ENCODE measurements at places on chromosomes 3 and 15.

DNA sequence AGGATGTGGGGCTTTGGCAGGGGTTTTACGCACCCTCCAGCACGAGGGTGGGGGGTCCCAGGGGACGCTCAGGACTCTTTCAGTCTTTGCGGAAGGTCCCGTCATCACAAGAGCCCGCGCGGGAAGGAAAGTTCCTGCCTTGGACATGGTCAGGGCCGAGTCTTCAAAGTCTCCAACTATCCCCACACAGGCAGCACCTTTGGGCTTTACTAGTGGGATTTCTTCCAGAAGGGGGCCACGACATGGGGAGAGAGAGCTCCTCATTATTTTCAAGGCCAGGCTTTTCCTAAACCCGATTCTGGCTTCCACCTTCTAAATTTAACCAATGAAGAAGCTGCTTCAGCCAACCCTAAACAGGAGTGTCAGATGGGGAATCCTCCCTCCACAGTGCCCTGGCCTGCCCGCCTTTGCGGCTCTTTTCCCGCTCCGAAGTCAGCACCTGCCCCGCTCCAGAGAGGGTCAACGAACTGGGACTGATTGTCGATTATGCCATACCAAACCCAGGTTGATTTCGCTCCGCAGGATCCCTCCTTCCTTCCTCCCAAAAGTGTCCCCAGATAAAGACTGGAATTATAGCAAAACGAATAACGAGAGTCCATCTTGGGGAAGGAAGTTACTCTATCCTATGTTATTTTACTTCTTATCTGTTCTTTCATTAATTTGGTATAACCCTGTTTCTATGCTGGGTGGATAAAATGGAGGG, 11.0 kb downstream of the SHOX2 start:
- DNase-seq, result no peak

- DNase-seq, result no peak
These were observed 313.9 kb upstream of the CTNNB1 start for GRCh38 chr3:40885430-40885829.

GRCh38 chr3:104598848-104599511, 767.7 kb upstream of the ALCAM start:
- no peak for DNase-seq

GRCh38 chr3:31952205-31952604, 28.9 kb downstream of the OSBPL10 start:
- no peak for DNase-seq

DNA sequence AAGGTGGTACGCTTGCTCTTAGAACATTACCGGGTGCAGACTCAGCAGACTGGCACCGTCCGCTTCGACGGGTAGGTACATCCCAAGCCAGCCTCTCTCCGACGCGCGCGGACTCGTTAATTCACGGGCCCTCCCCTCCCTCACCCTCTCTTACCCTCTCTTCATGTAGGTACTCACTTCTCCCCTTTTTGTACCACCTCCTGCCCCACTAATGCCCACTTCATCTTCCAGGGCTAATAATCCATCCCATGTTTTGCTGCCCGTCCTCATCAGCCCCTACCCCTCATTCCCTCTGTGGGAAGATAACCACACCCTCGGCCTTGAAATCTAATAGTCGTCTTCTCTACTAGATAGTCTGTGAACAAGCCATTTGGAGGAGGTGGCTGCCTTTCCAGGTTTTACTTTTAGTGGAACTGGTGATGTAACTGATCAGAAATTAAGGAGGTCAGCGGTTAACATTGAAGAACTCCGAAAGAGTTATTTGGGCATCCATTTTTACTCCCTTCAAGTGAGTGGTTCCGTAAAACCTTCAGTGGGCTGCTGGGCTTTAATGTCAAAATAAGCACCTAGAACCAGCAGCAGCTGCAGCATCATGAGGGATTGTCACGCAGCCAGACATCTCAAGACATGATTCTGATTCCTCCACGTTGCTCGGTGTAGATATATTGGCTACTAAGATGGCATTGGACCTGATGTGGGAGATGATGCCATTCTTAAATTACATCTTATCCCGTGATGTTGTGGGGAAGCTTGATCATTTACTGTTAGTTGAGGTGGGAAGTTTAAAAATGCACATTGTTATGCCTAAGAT, 1.3 kb downstream of the FEM1B start:
- no peak for DNase-seq

GRCh38 chr15:57061696-57062095, 143.3 kb downstream of the TCF12 start:
- DNase-seq, result no peak

DNA sequence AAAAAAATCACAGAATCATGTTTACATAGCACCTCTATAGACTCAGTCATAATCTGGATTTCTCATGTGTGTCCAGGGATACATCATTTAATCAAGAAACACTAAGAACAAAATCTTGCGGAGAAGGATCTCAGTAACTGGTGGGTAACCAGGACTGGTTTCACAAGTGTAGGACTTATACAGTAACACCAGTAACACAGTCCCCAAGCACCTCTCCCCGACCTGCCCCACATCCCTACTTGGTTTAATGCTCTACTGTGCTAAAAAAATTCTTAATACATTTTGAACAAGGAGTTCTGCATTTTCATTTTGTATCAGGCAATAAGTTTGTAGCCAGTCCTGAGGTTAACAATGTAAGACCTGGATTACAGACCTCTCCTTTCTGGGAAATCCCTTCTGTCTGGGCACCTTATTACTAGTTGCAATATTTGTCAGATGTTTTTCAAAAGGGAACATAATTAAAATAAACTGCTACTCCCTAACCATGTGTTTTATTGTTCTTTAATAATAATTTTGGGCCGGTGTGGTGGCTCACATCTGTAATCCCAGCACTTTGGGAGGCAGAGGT, 57.6 kb upstream of the BBX start:
- DNase-seq, result no peak

DNA sequence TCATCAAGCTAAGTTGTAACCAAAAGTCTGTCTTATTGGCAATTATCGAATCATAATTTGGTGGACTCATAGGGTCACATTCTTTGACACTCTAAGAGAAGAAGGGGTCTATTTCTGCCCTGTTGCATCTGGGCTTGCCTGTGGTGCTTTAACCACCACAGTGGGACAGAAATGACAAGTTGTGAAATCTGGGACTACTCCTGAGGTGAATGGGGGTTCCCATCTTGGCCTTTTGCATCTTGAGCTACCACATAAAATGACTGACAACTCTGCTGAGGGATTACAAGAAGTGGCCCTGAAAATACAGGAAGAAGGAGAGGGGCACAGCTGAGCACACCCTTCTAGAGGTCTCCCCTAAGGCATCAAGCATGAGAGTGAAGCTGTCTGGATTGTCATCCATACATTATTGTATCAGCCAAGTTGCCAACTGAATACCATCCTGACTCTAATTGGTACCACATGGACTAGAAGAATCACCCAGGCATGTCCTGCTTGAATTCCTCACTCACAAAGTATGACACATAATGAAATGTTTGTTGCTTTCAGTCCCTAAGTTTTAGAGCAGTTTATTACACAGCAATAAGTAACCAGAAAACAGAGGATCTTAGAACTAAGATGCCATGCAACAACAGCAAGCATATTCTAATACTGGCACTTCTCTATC, 306.5 kb downstream of the ROBO1 start:
- DNase-seq, result no peak

Measured in activated T-cell treated with anti-CD3 and anti-CD28 coated beads, Interleukin-2, amount 50 U/mL, for 1 hour (primary cell).